ENCODE measurements at places on chromosomes 6 and 20.

DNA sequence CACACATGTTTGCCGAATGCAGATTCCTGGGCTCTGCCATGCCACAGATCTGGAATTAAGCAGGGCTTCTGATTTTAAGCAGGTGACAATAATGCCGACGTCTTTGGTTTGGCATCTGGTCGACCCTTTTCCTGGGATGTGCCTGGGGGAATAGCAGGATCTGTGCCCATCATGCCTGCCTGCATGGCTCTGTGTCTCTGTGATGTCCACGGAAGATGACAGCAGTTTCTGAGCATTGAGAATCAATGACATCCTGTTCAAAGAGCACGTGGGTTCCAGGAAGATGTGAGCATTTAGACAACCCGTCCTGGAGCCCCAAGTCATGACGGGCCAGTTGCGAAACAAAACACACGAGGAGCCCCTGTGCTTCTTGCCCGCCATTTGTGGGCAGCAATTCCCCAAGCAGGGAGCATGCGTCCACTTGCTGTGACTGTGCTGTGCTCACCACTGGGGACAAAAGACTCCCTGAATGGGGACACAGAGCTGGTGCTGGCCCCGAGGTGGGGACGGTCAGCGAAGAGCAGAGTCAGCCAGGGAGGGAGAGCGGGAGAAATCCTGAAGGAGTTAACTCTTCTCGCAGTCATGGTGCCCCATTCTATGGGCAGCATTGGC, 110.1 kb downstream of the ERMARD start:
- DNase-seq, result no peak

- DNase-seq, result no peak
Observed at GRCh38 chr6:28897369-28897745, 26.4 kb downstream of the TRIM27 start.

DNA sequence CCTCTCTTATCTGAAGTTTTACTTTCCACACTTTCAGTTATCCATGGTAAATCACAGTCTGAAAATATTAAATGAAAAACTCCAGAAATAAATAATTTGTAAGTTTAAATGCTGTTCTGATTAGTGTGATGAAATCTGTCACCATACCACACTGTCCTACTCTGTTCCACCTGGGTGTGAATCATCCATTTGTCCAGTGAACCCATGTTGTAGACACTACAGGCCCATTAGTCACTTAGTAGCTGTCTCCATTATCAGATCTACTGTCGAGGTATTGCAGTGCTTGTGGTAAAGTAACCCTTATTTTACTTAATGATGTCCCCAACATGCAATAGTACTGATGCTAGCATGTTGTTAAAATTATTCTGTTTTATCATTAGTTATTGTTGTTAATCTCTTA, 29.2 kb upstream of the MMS22L start:
- DNase-seq, result no peak

GRCh38 chr6:92706976-92707375, 712.4 kb downstream of the EPHA7 start:
- DNase-seq, result no peak

GRCh38 chr6:16251706-16252105, 13.3 kb downstream of the GMPR start:
- DNase-seq, result no peak

- no peak for DNase-seq
Observed at GRCh38 chr20:40953856-40954255, 74.8 kb upstream of the TOP1 start.

DNA sequence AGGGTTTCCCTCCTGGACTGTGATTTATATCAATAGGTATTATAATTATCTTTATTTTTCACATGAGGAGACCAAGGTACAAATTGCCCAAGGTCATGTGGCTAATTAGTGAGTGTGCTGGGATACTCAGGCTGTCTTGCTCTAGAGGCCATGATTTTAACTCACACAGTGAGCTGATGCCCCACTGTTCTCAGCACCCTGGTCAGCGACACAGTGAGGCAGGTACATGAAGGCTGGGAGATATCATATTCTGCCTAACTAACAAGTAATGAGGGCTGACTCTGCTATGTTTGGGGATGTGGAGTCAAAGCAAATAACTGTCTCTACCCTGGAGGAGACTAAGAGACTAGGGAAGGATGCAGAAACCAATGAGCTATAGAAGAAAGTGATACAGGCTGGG, 501.1 kb downstream of the PTPRT start:
- no peak for DNase-seq

DNA sequence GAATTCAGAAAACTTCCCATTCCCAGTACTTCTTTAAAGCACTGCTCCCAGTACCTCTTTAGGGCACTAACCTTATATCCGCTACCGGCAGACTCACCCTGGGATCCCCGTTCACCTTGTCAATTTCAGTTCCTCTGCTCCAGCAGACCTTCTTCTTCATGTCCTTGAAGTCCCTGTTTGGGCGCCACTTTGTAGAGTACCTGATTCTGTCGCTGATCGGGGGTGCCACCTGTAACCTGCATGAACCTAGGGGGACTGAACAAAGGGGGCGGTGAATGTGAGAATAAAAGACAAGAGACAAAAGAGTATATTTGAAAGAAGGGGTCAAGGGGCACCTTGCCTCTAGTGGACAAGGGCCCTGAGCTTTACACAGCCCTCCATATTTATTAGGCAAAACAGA, 4.9 kb upstream of the GINS1 start:
- no peak for DNase-seq

DNA sequence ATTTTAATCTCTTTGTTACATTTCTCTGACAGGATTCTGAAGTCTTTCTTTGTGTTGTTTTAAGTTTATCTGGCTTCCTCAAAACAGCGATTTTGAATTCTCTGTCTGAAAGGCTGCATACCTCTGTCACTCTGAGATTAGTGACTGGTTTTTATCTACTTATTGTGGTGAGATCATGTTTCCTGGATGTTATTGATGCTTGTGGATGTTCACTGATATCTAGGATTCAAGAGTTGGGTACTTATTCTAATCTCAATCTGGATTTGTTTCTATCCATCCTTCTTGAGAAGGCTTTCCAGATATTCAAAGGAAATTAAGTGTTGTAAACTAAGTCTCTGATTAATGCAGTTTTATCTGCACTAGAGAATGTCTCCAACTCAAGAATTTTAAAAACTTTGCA, 1076.1 kb upstream of the ADGRB3 start:
- no peak for DNase-seq

GRCh38 chr20:18527836-18528235, 20.1 kb downstream of the SEC23B start:
- no peak for DNase-seq

GRCh38 chr20:9211016-9211760, 142.3 kb downstream of the PLCB4 start:
- DNase-seq, result no peak

GRCh38 chr6:35195120-35195780, 18.5 kb upstream of the SCUBE3 start:
- DNase-seq, result no peak

DNA sequence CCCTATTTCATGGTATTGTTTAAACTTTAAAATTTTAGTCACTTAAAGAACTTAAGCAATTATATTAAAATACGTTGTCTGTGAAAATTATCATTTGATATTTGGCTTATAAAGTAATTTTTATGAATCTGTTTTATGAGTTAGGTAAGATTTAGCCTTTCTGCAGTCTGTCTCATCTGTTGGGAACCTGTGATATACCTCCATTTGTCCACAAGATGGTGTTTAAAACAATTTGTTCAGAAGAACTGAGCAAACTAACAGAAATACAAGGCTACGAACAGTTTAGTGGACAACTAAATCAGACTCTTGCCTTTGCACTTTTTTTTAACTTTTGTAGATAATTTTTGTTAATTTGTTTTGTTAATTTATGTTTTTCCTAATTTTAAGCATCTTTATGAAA, 92.4 kb downstream of the COL9A1 start:
- no peak for DNase-seq

DNA sequence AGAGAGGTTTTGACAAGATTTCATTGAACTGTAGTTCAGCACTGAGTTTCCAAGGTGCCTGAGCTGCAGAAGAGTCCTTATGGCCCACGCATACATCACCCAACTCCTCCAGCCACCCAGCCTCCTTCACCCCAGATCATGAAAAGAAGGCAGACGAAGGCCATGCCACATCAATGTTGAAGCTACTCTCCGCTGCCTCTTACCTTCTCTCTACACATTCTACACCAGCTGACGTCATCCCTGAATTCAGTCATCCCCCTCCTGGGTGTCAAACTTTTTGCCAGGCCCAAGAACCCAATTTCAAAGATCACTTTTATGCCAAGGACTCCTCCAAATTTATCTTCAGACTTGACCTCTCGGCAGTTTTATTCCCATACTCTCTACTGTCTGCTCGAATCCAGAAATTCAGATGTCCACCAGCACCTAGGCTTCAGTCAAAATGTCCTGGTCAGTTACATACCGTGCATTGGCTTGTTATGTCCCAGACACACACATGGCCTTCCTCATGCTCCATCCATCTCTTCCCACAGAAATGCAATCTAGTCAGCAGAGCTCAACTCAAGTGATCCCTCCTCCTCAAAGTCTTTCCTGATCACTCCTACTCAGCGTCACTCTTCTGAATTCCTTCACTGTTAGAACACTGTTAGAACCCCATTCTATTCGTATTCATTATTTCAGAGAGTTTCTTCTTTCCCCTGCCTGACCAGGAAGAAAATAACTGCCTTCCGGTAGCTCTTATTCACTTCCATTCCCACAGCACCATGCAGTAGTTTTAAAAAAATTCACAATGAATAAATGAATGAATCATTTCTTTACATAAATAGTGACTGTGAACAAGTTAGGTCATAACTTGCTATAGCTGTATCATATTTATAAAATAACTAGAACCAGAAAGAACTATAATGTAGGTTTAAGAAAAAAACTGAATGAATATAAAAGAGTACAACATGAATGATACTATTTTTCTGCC, 11.5 kb downstream of the ATXN1 start:
- no peak for DNase-seq

GRCh38 chr6:137122612-137123011, 50.8 kb downstream of the IL22RA2 start:
- no peak for DNase-seq

- no peak for DNase-seq
Observed at GRCh38 chr20:41476013-41476441, 109.4 kb upstream of the EMILIN3 start.
